ENCODE measurements at places on chromosomes 12 and 14.

GRCh38 chr12:32309811-32310736 lies 89.3 kb upstream of the FGD4 start:
- no peak for DNase-seq

GRCh38 chr12:68538726-68539614 lies 71.7 kb upstream of the RAP1B start:
- DNase-seq = no peak

DNA sequence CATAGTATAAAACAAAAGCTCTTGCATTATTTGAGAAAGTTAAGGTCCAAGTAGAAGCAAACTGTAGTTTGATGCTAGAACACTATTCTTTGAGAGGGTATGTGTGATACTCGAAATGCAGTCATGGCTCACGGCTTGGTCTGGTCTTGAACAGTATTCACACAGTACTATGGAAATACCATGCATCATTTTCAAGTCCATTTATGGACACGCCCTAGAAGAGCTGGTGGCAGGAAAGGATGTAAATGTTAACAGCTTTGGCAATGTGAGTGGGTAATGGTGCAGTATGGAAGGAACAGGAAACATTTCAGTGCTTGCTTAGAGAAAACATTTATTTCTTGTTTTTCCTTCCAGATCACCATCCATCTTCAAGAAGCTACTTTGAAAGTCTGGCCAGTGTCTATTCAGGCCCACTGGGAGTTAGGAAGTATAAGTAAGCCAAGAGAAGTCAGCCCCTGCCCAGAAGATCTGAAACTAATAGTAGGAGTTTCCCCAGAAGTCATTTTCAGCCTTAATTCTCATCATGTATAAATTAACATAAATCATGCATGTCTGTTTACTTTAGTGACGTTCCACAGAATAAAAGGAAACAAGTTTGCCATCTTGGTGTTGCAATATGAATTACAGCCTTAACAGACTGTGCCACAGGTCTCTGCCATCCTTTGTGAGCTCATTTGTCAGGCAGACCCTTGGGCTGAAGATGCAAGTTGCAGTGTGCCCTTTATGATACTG lies 5.7 kb upstream of the AKAP5 start:
- DNase-seq = no peak

- no peak for DNase-seq
These were observed 3.6 kb downstream of the ALKBH2 start for GRCh38 chr12:109089683-109090082.

DNA sequence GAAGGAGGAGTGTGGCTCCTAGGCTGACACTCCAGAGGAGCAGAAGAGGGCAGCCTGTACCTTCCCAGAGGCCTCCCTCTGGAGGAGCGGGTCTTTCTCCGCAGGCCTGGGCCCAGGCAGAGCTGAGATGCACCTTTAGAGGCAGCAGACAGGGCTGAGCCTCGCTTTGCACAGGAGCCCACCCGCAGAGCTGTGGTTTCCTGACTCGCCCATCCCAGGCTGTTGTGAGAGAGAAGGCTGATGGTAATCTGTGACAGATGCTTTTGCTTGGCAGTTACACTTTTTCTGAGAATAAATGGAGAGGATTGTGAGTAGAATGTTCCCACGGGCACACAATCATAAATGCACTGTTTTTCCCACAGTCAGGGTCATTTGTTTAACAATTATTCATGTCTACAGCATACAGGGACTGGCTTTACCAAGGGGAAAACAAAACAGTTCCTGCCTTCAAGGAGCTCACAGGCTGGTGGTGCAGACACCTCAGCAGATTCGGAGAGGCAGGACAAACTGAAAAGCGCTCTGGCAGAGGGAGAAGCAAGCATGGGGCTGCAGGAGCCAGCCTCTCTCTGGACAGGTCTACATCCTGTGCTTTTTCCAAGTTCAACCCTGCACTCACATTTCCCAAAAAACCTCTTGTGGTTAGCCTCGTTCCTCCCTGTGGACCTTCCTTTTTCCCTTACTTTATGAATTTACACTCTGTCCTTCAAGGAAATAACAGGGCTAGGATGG lies 13.9 kb downstream of the EVL start:
- peak; percentile 83 for DNase-seq

Data from fibroblast of skin of left quadriceps (primary cell).